ENCODE measurements at places on chromosomes 16 and 17.

DNA sequence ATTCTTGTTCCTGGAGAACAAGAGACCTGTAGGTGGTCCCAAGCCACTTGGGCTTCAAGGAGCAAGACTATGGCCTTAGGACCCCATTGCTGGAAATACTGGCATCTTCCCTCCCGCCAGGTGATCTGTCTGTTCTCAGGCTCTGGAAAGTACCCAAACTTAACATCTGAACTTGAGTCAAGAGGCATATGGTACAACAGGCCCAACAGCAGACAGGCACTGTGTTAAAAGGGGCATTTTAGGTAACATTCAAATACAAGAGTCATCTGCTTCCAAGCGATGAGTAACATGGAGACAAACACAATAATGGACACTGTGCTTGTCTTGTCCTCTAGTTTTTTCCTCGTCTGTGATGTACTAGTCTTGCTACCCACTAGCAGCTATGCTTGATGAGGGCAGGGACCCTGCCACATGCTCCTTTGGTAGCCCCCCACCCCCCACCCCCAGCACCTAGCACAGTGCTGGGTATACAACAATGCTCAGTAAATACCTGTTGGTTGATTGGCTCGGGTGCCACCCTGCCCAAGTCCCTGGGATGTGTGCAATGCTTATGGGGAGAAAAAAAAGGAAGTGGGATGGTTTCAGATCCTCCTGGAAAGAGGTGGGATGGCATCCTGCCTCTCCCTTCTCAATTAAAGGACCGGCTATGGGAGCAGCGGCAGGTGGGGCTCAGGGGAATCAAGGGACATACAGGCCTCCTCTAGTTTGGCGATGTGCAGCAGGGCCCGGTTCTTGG is 19.4 kb downstream of the CSF3 start:
- no peak for DNase-seq

GRCh38 chr17:28270926-28271325 is 48.1 kb upstream of the TMEM97 start:
- no peak for DNase-seq

DNA sequence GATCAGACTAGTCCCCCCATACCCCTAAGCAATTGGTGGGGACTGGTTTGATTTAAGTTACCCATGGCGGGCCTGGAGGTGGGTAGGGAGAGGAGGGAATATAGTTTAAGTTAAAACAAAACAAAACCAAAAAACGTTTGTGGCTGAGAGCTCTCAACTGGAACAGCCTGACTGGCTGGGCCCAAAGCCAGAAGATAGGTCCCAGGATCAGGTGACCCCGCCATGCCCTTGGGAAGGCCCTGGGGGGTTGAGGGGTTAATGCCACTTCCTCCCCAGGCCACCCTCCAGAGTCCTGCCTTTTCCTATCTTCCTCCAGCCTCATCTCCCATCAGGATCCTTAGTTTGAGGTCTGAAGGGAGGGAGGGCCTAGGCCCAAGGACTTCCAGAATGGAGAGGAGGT is 82.3 kb upstream of the LHX1 start:
- no peak for DNase-seq

DNA sequence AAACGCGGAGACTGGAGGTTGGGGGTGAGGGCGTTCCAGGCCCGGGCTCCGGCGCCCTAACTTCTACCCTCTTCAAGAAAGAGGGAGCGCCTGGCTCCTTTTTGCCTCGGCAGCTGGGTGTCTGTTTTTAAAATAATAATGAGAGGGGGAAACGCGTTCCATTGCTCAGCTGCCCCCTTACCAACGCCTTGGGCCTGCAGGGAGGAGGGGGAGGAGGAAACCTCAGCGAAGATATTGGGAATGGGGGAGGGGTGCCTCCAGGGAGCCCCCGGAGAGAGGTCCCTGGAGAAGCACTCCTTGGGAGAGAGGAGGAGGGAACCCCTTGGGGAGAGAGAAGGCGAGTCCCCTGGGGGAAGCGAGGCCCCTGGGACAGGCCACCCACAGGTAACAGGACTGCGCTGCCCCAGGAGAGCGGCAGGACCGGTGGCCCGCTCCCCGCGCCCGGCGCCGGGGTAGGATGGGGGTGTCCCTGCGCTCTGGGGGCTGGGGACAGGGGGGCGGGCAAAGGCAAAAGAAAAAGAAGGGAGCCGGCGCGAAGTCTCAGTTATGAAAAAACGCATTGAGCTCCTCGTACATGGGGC is 2.7 kb downstream of the NEUROD2 start:
- no peak for DNase-seq

GRCh38 chr17:74147966-74148365 is 55.5 kb upstream of the RPL38 start:
- no peak for DNase-seq

DNA sequence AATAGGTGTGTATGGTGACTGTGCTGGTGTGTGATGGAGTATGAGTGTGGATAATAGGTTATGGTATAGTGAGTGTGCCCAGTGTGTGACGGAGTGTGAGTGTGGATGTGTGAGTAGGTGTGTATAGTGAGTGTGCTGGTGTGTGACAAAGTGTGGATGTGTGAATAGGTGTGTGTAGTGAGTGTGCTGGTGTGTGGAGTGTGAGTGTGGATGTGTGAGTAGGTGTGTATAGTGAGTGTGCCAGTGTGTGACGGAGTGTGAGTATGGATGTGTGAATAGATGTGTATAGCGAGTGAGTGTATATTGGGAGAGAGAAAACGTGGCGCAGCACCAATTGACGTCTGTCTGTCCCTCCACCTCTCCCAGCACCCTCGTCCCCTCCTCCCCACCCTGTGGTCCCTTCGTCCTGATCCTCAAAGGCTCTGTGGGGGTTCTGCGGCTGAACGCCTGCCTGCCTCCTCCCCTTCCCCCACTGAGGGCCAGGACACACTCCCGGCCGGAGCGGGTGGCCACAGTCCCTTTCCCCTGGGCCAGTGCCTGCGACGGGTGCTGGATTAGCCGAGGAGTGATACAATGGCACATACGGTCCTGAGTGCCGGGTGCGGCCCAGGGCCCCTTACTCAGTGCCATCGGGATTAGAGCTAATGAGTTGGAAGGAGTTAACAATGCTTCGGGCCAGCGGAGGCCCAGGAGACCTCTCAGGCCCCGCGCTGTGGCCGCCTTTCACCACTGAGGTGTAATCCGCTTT is 160.0 kb downstream of the MRM1 start:
- no peak for DNase-seq

DNA sequence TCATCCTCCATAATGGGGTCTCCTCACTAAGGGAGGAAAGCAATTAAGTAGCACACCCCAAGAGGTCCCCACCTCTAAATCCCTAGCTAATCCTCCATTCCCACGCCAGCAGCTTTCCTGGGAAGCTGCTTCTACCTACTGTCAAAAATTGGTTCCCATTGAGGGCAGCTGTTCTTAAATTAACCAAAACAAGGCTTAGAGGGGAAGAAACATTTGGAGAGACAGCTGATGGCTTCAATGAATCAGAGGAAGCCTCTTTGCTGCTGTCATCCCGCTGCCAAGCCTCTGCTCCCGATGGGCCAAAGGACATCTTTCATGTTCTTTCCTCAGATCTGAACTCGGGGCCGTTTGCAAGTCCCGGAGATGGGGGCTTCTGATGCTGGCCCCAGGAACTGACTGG is 26.6 kb downstream of the AIPL1 start:
- no peak for DNase-seq

GRCh38 chr16:19657831-19658230 is 60.2 kb downstream of the KNOP1 start:
- DNase-seq, result no peak

DNA sequence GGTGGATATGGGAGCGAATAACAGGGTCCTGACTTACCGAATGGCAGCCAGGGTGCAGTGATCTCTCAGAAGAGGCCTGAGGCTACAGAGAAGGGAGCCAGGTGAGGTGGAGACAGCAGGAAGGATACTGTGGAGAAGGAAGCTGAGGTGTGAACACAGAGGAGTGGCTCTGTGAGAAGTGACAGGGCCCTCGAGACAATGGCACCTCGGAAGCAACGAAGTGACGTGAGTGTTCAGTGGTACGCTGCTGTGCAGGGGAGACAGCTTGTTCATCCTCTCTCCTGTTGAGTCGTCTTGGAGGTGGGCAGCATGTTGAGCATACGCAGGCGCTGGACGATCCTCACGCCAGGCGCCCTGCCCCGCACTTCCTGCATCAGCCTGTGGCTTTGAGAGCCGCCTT is 390.3 kb downstream of the CPPED1 start:
- DNase-seq, result no peak

DNA sequence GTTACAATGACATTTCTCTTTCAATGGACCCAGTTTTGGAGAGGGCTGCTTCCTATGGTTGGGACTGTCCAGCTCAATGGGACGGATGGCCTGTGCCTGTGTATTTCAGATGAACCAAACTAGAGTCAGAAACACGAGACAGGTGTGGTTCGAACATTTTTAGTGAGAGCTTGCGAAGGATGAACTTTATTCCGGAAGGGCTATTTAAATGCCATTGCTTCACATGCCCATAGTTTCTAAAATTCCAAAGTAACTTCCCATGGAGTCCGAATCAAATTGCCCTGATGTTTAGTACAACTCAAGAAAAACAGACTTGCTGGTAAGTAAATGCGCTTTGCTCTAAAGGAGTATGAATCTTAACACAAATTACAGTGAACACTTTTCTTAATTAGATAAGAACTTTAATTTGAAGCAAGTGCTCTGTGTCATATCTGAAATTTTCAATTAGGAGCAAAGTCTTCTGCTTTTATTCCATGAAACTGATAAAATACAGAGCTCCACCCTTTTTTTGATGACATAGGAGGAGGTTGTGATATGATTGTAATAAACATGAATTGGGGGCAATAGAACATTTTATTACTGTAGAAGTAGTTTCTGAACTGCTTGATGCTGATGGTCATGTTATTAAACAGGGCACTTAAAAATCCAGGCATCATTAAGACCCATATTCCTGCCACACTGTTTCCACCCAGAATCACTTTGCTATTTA is 1.3 kb downstream of the KRT20 start:
- DNase-seq, result no peak

- no peak for DNase-seq
These were observed 22.8 kb downstream of the ZDHHC7 start for GRCh38 chr16:84988328-84989080.

GRCh38 chr16:35748621-35749252 is 2289.3 kb downstream of the TP53TG3F start:
- no peak for DNase-seq

DNA sequence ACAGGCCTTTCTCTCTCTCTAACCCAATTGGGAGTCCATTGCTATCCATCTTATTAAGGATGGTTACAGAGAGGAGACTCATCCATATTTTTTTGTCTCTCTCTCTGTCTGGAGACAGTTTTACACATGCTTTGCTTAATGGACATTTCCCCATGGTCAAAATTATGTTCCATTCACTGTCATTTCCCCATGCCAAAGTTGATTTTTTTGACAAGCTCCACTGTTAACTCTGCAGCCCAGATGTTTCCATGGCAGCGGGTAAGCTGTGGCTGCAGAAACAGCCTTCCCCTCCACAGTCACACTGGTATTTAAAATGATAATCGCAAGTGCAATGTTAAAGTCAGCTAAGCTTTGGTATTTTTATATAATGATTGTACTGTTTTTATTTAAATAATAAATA is 63.9 kb upstream of the HLF start:
- no peak for DNase-seq

DNA sequence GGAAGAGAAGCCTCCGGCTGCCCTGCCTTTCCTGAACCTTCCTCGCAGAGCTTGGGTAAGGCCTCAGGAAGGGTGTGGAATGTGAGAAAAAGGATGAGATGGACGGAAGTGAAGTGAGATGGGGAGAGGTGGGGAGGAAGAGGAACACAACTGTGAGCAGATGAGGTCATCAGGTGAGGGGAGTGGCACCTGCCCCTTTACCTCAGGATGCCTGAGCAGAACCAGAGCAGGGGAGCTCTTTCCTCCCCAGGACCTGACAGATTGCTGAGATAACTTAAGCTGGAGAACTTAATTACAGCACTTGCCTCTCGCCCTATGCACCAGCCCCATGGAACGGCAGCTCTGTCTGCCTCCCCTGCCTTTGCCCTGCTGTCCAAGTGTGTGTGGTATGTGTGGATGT is 29.8 kb downstream of the TMEM132E start:
- no peak for DNase-seq

- no peak for DNase-seq
These were observed 2.1 kb downstream of the SECTM1 start for GRCh38 chr17:82331345-82331939.

GRCh38 chr16:22098405-22099255 is 6.3 kb downstream of the VWA3A start:
- DNase-seq, result no peak

- no peak for DNase-seq
These were observed 10.6 kb downstream of the CDH16 start for GRCh38 chr16:66908116-66908515.

GRCh38 chr17:73156166-73156840 is 8.5 kb upstream of the SSTR2 start:
- no peak for DNase-seq

DNA sequence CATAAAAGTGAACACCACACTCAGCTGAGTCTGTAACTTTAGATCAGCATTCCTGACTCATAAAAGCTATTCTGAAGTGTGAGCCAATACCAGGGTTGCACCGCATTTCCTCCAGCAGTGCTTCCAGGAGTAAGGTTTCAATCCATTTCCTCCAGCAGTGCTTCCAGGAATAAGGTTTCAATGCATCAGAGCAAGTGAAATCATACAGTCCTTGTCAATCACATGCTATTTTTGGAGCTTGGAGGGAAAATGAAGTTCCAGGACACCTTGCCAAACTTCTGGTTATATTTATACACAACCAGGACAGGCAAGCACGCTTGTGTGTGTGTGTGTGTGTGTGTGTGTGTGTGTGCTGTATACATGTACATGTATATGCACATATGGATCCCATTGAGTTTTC is 327.6 kb downstream of the GRIN2A start:
- no peak for DNase-seq

DNA sequence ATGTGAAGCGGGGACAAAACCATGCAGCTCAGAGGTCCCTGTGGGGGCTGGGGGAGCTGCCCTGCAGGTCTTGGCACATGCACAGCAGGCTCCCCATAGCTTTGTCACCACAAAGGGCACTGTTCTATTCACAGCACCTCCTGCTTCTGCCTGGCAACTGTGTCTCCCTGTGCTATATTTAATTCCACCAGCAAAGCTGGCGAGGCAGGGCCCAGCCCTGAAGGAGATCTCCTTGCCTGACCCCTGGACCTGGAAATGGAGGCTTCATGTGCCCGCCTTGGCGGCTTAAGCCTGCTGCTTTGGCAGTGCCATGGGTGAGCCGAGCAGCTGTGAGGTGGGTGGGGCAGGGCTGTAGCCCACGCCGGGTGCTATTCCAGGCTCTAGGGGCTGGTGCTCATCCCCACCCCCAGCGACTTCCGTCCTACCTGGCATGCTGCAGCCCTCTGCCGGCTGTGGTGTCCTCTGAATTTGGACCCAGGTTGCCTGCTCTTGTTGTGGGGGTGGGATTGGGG is 6.8 kb downstream of the LDHD start:
- DNase-seq, result no peak

GRCh38 chr17:79457376-79457775 is 153.5 kb downstream of the RBFOX3 start:
- no peak for DNase-seq

Data from stimulated activated CD4-positive, alpha-beta T cell treated with anti-CD3 and anti-CD28 coated beads, TNF-alpha, amount 100 ng/mL, for 1 hour (primary cell).